ENCODE measurements at places on chromosomes 1 and 21.

GRCh38 chr1:207822124-207822601 lies 70.3 kb downstream of the CD46 start:
- DNase-seq = no peak

GRCh38 chr1:44884746-44885145 lies 41.7 kb upstream of the PTCH2 start:
- no peak for DNase-seq

DNA sequence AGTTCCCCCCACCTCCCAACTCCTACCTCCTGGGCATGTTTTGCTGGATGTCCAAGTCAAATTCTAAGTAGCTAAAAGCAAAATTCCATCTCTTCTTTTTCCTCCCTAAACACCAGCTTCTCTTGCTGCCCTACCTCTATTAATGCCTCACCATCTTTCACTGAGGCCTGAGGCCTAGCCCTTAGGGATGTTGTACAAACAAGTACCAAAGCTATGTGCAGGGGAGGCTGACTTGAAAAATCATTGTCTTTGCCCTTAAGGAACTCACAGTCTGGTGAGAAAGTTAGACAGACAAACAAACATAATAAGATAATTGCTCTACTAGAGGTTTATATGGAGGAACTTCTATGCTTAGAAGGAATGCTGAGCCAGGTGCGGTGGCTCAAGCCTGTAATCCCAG lies 25.3 kb upstream of the SYNC start:
- DNase-seq = no peak

GRCh38 chr1:237405912-237406311 lies 363.9 kb downstream of the RYR2 start:
- no peak for DNase-seq

GRCh38 chr1:244395965-244396364 lies 55.7 kb downstream of the ADSS2 start:
- no peak for DNase-seq

DNA sequence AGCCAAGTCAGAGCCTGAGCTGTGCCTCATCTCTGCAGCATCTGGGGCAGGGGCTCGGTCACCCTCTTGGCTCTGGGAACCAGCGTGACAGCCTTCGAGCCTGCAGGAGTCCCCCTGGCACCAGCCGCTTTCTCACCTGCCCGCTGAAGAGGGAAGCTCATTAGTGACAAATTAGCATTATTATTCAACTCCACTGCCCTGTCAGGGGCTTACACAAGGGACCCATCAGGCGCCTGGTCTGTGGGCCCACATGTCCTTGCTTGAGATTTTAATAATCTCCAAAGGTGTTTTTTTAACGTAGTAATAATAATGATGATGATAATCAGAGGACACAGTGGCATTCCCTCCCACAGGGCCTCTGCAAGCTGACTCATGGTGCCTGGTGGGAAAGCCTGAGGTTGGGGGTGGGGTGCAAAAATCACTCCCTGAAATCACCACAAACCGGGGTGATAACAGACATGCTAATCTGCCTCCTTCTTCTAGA lies 98.1 kb upstream of the IGSF21 start:
- no peak for DNase-seq

- no peak for DNase-seq
These were observed 20.4 kb downstream of the SLC26A9 start for GRCh38 chr1:205922806-205923205.

DNA sequence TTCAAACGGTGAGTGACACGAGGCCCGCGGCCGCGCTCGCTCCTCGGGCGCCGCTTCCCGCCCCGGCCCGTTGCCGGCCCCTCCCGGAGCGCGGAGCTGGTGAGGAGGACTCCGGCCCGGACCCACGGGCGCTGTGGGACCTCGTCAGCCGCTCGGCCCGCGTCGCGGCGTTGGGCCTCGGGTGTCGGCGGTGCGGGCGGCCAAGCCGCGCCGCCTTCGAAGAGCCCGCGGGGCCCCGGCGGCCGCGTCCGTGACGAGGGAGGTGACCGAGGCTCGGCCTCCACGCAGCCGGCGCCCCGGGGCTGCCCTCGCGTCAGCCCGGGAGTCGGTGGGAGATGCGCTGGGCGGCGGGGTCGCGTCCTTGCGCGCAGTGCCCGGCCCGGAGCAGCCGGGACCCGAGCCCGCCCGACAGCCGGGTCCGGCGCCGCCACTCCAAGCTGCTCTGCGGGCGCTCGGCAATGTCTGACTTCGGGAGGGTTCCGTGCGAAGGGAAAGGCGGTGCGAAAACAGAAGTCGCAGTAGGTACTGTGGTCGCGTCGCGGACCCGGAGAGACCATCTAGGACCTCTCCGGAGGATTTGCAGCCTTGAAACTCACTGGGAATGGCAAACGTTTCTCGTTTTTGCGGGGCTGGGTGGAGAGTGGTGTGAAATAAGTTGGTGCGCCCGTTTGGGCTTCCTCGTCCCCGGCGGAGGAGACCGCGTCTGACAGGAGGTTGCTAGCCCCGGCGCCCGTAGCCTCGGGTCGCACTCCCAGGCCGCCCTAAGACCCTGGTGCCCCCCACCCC lies 829 bp downstream of the SPEN start:
- no peak for DNase-seq

DNA sequence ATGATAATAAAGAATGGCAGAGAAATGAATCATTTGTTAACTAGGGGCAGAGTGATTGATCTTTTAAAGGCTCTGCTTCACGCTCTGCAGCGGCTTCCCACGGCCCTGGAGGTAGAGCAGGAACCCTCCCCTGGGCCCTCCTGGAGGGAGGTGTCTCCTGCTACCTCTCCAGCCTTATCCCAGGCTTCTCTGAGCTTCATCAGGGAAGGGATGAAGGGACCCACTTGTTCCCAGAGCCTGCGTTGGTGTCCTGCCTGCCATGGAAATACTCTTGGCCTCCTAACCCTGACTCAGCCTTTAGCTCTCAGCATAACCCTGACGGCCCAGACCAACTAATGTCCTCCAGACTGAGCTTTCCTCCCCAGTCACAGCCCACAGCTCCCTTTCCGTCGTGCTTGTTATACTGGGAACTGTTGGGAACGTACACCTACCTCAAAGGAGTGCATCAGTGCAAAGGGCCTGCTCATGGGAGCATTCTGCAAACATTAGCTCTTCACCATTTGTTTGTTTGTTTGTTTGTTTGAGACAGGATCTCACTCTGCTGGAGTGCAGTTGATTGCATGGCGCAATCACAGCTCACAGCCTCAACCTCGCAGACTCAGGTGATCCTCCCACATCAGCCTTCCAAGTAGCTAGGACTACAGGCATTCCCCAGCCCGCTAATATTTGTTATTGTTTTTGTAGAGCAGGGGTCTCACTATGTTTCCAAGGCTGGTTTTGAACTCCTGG lies 17.4 kb upstream of the HNRNPU start:
- DNase-seq = no peak

- no peak for DNase-seq
These were observed 51.1 kb downstream of the HSF2BP start for GRCh38 chr21:43608225-43608624.

DNA sequence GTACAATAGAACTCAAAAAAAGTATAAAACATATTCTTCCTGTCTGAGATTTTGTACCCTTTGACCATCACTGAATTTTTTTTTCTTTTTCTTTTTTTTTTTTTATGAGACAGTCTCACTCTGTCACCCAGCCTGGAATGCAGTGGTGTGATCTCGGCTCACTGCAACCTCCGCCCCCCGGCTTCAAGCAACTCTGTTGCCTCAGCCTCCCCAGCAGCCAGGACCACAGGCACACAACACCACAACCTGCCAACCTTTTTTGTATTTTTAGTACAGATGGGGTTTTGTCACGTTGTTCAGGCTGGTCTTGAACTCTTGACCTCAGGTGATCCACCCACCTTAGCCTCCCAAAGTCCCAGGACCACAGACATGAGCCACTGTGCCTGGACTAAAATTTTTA lies 10.4 kb downstream of the SDCCAG8 start:
- no peak for DNase-seq

DNA sequence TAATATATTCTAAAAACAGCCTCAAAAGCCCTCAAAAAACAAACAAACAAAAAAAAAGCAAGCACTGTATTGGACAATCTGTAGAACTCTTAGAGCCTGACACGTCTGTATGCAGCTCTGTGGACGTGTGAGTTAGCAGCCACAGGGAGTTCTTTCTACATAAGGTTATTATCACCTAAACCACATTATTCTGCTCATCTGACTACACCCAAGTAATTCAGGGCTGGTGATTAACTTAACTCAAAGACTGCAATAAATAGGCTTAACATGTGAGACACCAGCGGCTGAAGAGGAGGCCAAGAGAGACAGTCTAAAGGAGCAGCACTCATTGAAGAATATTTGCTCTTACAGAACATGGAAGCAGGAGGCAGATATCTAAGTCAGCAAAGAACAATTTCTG lies 316.0 kb downstream of the VAV3 start:
- DNase-seq = no peak

DNA sequence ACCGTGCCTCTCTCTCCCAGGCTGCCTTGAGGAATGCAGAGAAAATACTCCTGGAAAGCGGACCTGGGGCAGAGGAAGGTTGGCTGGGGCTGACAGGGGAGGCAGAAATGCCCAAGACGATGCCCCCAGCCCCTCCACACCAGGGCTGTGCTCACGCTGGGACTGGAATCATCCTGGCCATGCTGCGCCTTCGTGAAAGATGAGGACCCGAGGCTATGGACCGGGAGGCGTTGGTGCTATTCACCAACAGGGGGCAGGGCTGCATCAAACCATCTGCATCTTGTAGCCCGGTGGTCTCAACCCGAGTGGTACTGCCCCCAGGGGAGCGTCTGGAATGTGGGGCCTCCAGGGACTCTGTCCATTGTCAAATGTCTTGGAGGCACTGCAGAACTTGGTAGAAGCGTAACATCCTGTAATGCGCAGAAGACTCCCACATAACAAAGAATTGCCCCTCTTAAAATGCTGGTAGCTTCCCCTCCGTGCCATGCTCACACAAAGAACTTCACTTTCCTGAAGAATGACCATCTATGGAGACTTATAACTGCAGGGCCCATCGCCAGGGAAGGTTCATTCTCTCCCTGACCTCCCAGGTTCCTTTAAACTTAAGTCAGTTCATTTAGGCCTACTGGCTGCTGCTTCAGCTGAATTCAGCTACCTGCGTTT lies 251.2 kb downstream of the RRAGC start:
- DNase-seq = peak; percentile 16

- DNase-seq = no peak
These were observed 29.3 kb downstream of the NIBAN1 start for GRCh38 chr1:184945029-184945428.

DNA sequence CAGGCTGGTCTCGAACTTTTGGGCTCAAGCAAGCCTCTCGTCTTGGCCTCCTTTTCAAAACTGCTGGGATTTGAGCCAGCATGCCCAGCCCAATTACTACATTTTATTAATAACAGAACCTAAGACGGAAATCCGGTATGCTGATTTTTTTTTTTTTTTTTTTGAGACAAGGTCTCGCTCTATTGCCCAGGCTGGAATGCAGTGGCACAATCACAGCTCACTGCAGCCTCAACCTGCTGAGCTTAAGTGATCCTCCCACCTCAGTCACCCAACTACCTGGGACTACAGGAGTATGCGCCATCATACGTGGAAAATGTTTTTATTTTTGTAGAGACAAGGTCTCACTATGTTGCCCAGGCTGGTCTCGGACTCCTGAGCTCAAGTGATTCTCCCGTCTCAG lies 20.2 kb downstream of the ACBD3 start:
- no peak for DNase-seq

GRCh38 chr1:81287411-81288080 lies 513.2 kb upstream of the ADGRL2 start:
- DNase-seq = no peak

DNA sequence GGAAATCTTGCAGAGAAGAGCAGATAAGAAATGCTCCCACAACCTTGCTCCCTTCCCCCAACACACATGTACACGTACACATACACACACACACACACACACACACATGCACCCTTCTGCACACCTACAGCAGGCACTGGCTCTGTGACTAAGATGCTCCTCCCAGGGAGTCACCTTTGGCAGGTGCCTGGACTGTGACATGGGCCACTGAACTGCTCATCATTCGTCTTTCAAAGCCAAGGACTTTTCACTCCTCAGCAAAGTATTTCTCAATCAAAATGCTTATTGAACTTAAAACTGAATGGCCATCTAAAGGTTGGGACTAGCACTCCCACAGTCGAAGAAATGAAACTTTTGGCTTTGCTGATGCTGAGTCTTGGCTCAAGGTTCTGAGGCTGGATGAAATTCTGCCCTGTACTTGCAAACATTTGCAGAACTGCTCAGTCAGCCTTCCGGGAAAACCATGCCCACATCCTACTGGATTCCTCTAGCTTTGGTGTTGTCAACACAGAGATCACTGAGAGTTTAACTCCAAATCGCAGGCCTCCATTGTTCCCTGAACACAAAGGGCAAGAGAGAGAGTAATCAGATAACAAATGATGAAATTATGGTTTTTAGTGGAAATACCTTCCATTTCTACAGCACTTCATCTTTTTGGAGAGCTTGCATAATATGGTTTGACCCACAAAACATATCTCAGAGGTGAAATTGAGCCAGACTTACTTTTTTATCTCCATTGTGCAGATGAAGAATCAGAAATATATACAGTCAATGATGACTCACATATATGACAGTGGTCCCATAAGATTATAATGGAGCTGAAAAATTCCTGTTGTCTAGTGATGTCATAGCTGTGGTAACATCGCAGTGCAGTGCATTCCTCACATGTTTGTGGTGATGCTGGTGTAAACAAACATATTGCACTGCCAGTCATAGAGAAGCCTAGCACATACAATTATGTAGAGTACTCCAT lies 72.4 kb upstream of the BCAR3 start:
- no peak for DNase-seq

DNA sequence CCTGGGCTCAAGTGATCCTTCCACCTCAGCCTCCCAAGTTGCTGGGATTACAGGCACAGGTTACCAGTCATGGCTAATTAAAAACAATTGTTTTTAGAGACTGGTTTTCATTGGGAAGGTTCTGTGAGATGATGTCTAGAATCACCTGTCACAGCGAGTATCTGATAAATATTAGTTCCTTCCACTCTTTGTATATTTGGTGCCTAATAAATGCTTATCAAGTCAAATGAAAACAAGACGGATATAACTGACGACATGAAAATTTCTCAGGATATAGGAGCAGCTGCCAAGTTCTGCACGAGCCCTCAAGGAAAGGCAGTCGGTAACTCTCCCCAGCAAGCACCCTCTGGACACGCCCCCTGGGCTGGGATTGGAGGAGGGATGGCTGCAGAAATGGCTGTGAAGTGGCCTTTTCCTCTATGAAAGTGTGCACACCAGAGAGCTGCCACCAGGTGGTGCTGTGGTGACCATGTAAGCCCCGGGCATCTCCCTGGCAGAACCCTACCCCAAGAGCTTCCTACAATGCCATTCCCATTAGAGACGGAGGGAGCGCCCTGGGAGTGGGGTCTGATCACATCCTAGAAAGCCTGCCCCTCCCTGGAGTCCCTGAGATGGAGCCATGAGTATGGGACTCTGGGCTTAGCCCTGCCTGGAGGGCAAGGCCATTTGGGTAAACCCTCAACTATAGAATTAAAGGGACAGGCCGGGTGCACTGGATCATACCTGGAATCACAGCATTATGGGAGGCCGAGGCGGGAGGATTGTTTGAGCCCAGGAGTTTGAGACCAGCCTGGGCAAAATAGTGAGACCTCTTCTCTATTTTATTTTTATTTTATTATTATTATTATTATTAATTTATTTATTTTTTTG lies 50.9 kb downstream of the HTR6 start:
- DNase-seq = peak; percentile 88
